Activated T-helper 1 cell treated with anti-CD3 and anti-CD28 coated beads, Interleukin-2, amount 50 U/mL, for 16 hours (primary cell): ENCODE measurements at places on chromosomes 3 and 15.

GRCh38 chr15:58282060-58282708, 144.0 kb downstream of the AQP9 start:
- no peak for DNase-seq

DNA sequence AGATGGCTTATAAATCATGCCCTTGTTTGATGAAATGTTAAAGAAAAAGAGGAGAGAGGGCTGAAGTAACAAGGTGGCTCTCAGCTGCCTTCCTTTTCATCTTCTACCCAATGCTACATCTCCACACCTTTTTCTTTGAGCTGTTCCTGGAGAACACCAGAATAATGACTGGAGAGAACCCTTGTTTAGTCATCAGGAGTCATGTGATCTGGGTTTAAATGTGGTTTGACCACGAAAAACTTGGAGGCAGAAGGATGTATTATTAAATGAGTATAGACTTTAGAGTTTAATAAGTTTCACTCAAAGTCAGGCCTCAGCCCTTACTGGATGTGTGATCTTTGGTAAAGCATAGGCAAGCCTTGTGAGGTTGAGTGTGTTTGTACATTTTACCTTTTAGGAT, 230.3 kb upstream of the TBL1XR1 start:
- DNase-seq: no peak

DNA sequence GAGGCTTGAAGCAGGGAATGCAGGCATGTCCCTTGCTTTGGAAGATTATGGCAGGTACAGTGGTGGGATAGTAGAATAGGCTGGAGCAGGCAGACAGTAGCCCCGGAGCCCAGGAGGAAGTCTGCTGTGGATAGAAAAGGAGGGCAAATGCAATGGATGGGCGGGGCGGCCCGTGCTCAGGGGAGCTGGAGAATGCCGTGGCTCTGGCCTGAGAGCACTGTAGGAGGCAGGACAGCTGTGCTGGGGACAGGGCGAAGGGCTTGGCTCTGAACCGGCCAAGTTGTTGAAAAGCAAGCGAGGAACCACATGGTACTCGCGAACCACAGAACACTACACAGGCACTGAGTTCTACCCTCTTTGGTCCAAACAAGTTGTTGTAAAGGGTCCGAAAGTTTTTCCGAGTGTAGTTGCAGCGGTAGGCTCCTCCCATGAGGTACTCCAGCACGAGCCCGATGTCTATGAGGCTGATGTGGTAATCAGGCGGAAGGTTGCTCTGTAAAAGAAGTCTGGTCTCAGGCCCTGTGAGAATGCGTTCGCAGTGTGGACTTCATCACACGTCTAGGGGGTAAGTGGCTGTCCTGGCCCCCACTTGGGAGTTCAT, 54.7 kb downstream of the TRPM1 start:
- no peak for DNase-seq

GRCh38 chr3:41026394-41027177, 172.7 kb upstream of the CTNNB1 start:
- DNase-seq: no peak

- no peak for DNase-seq
Observed at GRCh38 chr15:99169769-99170311, 65.0 kb downstream of the SYNM start.
